ENCODE measurements at places on chromosomes 6 and 20. TPM values are rescaled to one million over a fixed set of nuclear protein-coding genes. Genes with fewer than 3 reads are reported as not detected.
A peak's percentile ranks its signal among the peaks of the same experiment; 100 is the strongest.

The OR12D3 gene
- not detected for total RNA-seq

The SLC35D3 gene
- not detected for total RNA-seq

The BPIFB2 gene
- total RNA-seq: not detected

The SLC35F1 gene
- 6.8 TPM for total RNA-seq

The LKAAEAR1 gene
- not detected for total RNA-seq

- no peak for DNase-seq
Measured at GRCh38 chr20:19768325-19768842, 10.3 kb downstream of the RIN2 start.

- DNase-seq: no peak
Measured at GRCh38 chr20:11672959-11673358, 244.7 kb upstream of the BTBD3 start.

- DNase-seq: peak; percentile 36
Measured at GRCh38 chr20:21640556-21640955, 64.9 kb upstream of the PAX1 start.

DNA sequence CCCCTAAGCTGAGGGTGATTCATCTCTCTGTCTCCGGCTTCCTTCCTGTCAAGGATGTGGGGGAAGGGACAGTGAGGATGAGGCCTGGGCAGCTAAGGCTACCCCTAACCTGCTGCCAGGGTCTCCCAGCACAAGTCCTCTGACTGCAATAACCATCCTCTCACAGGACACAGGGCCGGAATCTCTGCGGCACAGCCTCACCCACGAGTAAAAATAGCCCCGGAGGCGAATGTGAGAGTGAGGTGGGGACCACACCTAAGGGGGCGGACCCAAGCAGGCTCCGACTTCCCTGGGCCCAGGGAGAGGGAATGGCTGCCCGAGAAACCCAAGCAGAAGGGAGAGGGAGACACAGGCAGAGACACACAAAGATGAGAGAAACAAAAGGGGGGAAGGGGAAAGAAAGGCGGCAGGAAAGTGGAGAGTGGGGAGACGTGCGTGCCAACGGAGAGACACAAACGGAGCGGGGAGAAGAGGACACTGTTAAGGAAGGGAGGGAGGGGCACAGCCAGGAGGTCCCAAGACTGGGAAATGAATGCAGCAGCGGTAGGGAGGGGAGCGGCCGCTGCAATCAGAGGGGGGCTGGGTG is 1.4 kb downstream of the CLIC1 start:
- DNase-seq: peak; percentile 54
